ENCODE measurements at places on chromosomes 1 and 21.

- DNase-seq: no peak
Measured at GRCh38 chr1:7636795-7637526, 134.1 kb upstream of the VAMP3 start.

DNA sequence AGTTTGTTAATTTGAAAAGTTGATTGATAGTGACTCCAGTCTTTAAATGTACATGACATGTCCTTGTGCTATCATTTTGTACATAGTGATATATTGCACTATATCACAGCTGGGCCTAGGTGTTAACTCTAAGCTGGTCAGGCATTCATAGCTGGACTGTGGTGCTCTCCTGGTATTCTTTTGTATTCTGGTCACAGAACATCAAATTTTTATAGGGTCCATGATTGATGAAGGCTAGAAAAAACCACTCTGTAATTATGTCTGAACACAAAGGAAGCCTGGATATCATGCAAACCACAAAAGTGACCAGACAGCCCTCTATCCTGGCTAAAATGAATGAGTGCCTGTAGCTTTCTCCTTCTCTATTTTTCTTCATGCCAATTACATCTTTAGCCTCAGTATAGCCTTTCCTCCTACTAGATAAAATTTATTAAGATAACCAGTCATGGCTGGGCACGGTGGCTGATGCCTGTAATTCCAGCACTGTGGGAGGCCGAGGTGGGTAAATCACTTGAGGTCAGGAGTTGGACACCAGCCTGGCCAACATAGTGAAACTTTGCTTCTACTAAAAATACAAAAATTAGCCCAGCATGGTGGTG is 134.9 kb upstream of the B3GALT2 start:
- DNase-seq: no peak

DNA sequence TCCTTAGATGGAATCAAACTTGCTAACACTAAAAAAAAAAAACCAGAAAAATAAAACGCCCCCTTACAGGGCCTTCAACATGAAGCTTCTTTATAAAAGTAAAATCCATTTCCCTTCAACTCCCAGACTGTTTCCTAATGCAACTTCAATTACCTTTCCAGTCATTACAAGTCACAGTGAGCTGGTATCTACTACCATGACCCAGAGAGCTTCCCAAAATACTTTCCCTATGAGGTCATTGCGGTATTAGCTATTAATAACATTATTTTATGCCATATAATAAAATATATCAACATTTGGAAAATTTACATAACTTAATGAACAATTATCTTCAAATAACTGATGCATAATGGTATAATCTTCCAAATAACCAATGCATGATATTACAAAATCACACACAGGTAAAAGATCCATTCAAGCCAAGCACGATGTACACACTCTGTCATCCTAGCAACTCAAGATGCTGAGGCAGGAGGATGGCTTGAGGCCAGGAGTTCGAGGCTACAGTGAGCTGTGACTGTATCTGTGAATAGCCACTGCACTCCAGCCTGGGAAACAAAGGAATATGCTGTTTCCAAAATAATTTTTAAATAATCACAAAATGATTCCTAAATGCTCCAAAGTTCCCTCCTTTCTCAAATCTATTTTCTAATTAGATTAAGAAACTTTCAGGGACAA is 24.1 kb downstream of the EIF4G3 start:
- DNase-seq: no peak

DNA sequence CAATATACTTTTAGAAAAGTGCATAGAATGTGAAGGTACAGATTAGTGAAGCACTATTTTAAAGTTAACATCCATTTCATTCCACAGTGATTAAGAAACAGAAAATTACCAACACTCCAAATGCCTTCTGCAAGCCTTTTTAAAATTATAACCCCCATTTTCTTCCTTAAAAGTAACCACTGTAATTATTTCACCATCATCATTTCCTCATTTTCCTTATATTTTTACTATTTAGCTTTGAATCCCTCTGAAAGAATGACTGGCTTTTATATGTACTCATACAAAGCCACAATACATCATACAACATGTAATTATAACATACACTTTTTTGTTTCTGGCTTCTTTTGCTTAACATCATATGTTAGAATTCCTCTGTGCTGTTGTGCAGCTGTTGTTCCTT is 6.5 kb upstream of the NEGR1 start:
- no peak for DNase-seq

- no peak for DNase-seq
Measured at GRCh38 chr1:109926662-109927300, 16.1 kb downstream of the CSF1 start.

DNA sequence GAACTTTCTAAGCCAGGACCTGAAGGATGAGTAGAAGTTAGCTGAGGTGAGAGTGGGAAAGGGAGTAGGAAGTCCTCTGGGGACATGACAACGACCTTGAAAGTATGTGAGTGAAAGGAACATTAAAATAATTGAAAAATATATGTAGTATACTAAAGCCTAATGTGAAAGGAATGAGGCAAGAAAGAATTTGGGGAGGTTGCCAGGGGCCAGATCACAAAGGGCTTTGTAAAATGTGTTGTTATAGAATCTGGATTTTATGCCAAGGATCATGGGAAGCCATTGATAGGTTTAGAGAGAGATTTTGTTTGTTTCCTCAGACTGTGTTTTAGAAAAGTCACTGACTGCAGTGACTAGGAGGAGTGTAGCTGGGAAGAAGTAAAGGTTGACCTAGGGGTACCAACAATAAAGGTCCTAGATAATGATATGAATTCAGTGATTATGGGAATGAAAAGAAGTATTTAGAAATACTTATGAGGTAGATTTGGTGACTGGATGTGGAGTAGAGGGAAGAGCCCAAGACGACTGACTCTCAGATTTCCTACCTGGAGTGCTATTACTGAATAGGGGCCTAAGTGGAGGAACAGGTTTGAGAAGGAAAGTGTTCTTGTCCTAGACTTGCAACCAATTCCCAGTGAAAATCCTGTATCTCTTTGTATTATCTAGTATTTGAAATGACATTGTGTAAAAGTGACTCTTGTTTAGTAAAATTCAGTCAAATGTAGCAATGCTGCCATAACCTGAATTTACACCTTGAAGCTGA is 179.8 kb downstream of the PHTF1 start:
- no peak for DNase-seq

- no peak for DNase-seq
Measured at GRCh38 chr1:147892216-147892615, 10.4 kb upstream of the GJA8 start.

DNA sequence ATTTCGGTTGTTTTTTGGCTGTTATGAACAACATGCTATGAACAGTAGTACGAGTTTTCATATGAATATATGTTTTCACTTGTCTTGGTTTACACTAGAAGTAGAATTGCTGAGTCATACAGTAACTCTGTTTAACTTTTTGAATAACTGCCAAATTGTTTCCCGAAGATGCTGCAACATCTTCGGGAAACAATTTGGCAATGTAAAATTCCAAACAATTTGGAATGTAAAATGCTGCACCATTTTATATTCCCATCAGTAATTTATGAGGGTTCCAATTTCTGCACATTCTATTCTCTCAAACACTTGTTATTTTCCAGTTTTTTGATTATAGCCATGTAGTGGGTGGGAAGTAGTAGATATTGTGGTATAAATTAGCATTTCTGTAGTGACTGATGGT is 11.6 kb downstream of the PCBP3 start:
- no peak for DNase-seq

- DNase-seq: no peak
Measured at GRCh38 chr1:229279242-229279641, 8.3 kb downstream of the RAB4A start.

DNA sequence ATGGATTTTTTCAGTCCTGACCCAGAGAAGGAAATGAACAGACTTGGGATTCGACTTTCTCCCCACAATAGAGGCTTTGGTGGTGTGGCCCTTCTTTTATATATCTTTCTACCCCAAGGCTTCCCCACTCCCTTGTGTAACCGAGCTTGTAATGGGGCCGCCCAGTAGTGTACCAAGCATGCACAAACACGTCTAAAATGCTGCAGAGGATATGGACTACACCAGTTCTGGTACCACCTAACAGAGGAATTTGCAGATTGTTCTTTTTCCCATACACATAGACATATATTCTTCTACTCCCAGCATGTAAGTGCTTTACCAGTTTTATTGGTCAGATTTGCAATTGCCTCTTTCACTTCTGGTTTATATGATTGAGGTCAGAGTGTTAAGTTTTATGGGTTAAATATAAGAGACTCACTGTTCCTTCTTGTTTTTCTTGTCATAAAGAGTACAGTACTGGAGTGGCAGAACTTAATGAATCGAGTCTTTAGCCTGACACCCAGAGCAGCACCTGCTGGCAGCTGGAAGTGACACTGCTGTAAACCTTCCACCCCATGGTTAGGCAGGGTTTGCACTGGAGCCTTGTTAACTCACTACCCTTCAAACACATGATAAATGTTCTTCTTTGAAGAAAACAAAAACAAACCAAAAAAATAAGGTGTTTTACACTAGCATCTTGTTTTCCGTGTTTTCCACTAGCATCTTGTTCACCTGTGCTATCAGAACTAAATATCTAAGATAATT is 198.6 kb downstream of the PTPRC start:
- DNase-seq: no peak

- DNase-seq: no peak
Measured at GRCh38 chr1:53381790-53382401, 54.0 kb upstream of the LRP8 start.

DNA sequence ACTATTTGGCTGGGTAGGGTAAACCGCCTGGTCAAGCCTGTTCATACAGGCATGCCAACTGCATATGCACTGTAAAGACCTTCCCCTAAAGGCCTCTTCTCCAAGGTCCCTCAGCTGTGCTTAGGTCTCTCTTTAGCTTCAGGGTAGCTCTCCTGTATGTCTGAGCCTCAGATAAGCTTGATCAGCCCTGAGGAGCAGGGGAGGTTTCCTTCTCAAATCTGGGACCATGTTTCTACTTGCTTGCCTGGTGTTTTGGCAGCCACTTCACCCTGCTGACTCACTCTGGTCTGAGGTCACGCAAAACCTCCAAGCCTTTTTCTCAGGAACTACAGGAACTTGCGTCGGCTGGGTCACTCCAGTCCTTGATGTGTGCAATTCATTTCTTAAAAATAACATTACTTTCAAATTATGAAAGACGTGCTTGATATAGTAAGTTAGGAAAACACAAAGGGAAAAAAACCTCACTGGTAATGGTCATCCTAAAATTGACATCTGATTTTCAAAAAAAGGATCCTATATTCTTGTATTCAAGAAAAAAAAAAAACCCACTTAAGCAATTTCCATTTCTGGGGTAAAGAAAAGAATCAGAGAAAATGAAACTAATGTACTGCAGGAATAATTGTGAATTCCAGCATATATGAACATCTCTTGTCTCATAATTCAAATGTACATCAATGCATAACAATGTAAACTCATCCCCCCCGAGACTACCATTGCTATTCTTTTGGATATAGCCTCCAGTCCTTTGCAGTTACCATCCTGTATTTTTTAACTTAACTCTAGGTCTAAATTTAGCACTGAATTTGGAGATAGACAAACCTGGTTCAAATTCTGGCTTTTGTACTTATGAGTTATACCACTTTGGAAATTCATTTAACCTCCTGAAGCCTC is 24.8 kb upstream of the RNF19B start:
- no peak for DNase-seq

GRCh38 chr21:44865561-44866280 is 7.8 kb downstream of the PTTG1IP start:
- no peak for DNase-seq

DNA sequence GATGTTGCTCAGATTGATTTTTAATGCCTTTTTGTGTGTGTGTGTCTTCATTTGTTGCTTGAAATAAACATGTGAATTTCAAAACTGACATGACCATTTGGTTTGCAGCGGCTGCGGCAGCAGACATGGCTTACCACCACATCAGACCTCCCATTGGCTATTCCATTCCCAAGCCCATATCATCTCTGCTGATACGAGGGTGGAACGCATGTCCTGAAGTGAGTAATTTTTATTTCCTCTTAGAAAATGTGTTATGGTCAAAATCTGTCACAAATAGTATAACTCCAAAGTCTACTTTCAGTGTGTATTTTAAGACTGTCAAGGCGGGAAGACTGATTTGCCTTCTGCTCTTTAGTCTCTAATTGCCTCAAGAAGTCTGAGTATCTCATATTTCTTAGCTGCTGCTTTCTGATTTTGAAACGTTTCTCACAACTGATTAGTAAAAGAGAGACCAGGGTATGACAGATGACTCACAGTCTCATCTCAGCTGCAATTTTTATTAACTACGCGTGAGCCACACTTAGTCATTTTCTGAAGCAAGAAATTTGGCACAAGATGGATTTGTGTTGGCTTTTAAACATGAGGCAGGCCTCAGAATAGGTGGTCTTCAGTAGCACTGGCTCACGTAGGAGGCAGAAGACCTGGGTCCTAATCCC is 49.0 kb downstream of the LRRC53 start:
- no peak for DNase-seq

GRCh38 chr1:214449371-214449770 is 102.0 kb downstream of the PTPN14 start:
- no peak for DNase-seq

- no peak for DNase-seq
Measured at GRCh38 chr1:203444171-203444576, 31.4 kb upstream of the PRELP start.

DNA sequence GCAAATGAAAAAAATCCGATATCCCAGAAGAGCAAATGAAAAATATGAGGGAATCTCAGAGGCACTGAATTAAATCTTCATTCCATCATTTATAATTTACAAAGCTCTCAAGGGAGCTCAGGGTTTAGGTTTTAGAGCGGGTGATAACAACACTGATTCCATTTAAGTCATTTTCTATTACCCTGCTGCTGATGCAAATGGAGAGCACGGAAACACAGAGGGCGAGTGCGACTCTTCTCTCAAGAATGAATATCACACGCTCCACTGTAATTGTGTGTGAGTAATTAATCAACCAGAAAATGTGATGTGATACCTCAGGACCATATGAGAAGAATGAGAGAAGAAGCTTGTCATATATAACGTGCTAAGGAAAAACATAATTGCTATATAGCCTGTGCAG is 22.7 kb downstream of the CHML start:
- DNase-seq: no peak
